ENCODE measurements at places on chromosomes 13 and 19.
A peak's percentile ranks its signal among the peaks of the same experiment; 100 is the strongest.

- DNase-seq, result no peak
These were observed 431 bp downstream of the FUT3 start for GRCh38 chr19:5850743-5851293.

- DNase-seq, result no peak
These were observed 866 bp upstream of the ZSWIM4 start for GRCh38 chr19:13794398-13794756.

DNA sequence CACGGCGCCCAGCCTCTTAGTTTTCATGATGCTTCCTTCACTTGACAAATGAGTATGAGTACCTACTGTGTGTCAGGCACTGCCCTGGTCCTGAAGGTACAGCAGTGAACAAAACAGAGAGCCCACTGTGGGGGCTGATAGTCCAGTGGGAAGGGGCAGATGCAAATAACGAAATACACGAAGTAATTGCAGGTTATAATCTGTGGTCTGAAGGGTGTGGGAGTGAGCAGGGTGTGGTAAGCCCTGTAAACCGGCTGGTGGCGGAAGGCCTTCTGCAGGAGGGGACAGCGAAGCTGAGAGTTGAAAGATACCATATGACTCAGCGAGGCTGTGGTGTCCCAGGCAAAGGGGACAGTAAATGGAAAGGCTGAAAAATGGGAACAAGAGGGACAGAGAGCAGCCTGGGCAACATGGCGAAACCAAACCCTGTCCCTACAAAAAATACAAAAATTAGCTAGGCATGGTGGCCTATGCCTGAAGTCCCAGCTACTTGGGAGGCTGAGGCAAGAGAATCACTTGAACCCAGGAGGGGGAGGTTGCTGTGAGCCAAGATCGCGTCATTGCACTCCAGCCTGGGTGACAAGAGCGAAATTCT lies 60.5 kb downstream of the MAP4K1 start:
- no peak for DNase-seq

GRCh38 chr13:33690354-33690753 lies 127.6 kb upstream of the RFC3 start:
- DNase-seq, result no peak

DNA sequence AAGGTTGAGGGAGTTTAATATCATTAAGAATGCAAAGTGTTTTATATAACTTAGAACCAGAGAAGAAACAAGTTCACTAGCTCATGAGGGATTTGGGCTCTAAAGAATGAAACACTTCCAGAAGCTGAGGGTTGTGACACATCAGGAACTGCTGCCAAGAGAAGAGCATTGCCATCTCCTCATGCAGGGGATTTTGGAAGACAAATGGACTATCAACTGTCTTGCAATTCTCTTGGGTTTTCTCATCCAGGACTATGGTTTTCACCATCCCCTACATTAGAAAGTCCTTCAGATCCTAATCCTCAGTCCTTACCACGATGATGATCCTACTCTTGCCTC lies 59.7 kb upstream of the KL start:
- no peak for DNase-seq

DNA sequence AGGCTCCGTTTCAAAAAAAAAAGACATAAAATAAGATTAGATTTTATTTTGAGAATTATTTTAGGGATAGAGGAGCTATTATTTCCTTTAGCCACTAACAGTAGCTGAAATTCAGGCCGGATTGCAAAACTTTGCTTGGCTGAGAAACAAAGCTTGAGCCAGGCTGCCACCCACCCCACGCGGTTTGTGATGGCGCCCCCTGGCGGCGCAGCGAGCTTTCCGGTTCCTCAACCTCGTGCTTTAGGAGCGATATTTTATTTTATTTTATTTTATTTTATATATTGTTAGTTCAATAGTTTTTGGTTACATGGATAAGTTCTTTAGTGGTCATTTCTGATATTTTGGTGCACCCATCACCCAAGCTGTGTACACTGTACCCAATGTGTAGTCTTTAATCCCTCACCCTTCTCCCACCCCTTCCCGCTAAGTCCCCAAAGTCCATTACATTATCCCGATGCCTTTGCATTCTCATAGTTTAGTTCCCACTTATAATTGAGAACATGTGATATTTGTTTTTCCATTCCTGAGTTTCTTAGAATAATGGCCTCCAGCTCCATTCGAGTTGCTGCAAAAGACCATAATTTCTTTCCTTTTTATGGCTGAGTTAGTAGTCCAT lies 19.8 kb upstream of the CEACAM4 start:
- no peak for DNase-seq

- no peak for DNase-seq
These were observed 143.5 kb downstream of the SLC7A1 start for GRCh38 chr13:29451976-29452375.

- no peak for DNase-seq
These were observed 101.0 kb downstream of the SPACA7 start for GRCh38 chr13:112477070-112477619.

DNA sequence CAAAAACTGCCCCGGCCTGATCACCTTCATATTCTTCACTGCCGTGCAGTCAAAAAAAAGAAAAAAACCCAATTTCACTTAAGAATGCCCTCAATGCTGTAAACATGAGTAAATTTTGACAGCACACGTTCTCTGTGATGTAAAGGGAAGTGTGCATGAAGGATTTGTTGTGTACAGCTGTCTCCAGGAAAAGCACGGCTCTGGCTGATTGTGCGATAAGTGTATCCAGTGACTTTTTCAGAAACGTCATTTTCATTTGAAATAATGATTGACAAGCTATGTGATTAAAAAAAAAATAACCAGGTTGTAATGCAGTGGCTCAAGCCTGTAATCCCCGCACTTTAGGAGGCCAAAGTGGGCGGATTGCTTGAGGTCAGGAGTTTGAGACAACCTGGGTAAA lies 39.6 kb downstream of the ANKRD10 start:
- DNase-seq, result no peak

DNA sequence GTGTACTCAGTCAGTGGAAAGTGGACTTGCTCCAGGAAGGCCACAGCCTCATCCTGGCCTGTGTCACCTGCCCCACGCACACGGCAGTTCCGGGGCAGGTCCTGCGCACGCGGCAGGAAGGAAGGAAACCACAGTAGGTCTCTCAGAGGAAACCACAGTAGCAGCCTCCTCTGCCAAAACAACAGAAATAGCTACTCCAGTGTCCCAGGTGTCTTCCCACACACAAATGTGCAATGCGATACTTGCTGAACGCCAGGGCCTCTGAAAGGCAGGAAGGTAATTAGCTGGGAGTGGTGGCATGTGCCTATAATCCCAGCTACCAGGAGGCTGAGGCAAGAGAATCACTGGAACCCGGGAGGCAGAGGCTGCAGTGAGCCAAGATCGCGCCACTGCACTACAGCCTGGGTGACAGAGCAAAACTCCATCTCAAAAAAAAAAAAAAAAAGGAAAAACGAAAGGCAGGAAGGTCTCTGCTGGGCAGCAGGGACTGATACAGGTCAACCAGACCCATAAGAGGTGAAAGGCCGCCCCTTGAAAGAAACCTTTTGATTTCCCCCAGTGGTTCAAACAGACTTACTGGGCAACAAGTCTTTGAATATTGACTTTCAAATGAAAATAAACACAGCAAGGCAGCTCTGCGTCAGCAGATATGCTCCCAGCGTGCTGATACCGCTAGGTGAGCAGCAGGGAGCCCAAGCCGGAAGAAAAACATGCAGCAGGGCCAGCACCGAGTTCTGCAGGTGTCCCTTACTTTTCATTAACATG lies 49.5 kb downstream of the CRYL1 start:
- DNase-seq, result no peak

DNA sequence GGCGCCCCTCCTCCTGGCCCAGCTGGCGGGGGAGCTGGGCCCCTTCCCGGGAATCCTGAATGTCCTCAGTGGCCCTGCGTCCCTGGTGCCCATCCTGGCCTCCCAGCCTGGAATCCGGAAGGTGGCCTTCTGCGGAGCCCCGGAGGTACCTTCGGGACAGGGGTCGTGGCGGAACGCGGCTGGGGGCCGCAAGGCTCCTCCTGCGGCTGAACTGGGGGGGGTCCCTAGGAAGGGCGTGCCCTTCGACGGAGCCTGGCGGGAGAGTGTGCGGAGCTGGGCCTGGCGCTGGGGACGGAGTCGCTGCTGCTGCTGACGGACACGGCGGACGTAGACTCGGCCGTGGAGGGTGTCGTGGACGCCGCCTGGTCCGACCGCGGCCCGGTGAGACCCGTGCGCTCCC lies 8.6 kb downstream of the ALDH16A1 start:
- DNase-seq, result no peak

- DNase-seq, result peak; percentile 75
These were observed 3.7 kb downstream of the WDR87 start for GRCh38 chr19:37902668-37903067.

- no peak for DNase-seq
These were observed 25.9 kb downstream of the COMP start for GRCh38 chr19:18765224-18765623.

DNA sequence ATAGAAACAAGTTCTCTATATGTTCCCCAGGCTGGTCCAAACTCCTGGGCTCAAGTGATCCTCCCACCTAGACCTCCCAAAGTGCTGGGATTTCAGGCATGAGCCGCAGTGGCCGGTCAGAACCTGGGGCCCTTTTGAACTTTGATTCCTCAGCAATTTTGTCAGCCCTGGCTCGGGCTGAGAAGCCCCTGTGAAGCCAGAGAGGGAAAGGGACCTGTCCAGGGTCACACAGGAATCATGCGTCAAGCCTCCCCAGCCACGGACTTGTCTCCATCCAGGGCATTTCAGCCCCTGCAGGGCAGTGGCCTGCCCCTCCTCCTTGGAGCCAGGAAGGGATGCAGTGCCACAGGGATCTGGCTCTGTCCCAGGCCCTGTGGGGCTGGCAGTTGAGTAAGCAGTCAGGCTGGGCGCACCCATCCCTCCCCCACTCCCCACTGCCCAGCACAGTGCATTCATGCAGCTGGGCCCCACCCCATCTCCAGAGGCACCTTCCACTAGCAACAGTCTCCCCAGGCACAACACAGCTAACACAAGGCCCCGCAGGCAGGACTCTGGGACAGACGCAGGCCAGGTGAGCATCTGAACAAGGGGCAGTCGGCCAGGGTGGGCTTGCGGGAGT lies at the start of gene CAPS:
CAPS (plus strand) TSS at position 516 of the 619 bp plus-strand sequence. CDS start 153 bp downstream, outside the sequence.
- no peak for DNase-seq

DNA sequence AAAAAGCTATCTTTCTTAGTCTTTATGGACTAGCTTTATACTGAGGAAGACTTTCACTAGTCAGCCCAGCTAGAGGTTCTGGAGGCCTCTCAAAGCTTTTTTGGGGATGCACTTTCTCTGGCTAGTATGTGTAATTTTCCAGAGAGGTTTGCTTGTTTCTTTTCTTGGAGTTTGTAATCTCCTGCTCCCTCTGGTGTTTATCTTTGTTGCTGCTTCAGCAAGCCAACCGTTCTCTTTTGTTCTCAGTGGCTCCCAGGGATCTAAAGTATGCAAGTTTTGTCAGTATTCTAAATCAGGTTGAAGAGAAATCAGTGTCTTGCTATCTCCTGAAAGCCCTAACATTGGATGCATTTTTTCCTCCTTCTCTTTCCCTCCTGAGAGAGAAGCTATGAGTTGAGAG lies 121.1 kb upstream of the MYO16 start:
- DNase-seq, result no peak

GRCh38 chr13:45055198-45055901 lies 65.0 kb upstream of the GTF2F2 start:
- no peak for DNase-seq

DNA sequence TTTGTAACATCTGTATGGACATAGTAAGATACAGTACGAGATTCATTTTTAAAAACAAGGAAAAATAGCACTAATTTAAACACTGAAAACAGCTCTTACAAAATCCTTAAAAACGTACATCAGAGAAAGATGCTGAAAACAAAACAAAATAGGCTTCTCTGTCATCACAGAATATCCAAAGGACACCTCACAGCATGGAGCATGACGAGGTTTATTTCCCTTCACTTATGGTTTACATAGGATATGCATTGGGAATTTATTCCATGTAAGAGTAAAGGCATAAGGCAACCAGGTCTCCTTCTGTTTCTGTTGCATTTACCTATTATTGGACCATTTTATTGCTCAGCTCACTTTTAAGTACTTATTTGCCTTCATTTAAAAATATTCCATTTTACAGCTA lies 3.0 kb downstream of the KCTD12 start:
- DNase-seq, result no peak

DNA sequence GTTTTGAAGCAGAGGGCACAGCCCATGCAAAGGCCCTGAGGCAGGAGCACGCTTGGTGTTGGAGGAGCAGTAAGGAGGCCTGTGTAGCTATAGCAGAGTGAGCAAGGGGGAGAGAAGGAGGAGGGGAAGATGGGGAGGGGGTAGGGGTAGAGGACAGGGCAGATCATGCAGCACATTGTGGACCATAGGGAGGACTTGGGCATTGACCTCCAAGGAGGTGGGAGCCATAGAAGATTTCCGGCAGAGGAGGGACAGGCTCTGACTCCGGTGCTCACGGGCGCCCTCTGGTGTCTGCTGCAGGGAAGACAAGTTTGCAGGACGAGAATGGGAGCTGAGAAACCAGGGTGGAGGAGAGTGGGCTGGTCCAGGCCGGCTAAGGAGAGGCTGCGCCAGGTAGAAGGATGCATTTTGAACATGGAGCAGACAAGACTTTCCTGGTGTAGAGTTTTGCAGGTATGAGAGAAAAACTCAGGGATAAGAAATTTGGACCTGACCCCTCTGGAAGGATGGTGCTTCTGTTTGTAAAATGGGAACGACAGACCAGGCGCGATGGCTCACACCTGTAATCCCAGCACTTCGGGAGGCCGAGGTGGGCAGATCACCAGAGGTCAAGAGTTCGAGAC lies 13.7 kb upstream of the CREB3L3 start:
- DNase-seq, result peak; percentile 1

GRCh38 chr13:20340759-20341171 lies 108.6 kb upstream of the GJB6 start:
- no peak for DNase-seq

GRCh38 chr19:8041531-8041931 lies 11.0 kb upstream of the CCL25 start:
- DNase-seq, result no peak

- peak; percentile 18 for DNase-seq
These were observed 1.1 kb upstream of the PPP1R12C start for GRCh38 chr19:55118401-55118991.

- no peak for DNase-seq
These were observed 143.5 kb upstream of the UBL3 start for GRCh38 chr13:29993716-29994488.

GRCh38 chr13:35474496-35475211 lies 1.8 kb downstream of the MAB21L1 start:
- DNase-seq, result no peak

DNA sequence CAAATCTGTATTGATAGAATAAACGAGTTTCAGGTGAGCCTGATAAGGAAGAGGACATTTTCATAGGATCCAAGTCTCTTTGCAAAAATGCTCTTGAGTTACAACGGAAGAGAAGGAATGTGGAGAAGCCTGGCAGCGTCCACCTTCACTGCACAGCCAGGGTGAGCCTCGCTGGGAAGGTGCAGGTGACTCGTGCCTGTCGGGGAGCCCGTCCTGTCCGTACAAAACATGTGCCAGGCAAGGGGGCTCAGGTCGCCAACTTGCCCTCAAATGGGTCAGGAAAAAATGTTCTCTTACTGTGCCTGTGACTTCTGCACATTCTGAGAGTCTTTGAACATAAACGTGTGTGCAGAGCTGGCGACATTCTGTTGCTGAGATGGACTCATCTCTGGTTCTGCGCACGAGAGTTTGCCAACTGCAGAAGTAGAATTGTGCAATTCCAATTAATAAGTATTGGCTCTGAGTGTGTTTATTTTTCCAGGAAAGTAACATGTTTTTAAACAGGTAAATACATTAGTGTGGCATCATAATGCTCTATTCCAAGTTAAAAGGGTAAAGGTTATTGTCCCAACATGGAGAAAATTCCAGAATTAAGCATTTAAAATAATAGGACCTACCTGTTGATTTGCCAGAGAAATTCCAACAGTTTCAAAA lies 28.6 kb downstream of the NAXD start:
- no peak for DNase-seq
